ENCODE measurements at places on chromosomes 6 and 20.

DNA sequence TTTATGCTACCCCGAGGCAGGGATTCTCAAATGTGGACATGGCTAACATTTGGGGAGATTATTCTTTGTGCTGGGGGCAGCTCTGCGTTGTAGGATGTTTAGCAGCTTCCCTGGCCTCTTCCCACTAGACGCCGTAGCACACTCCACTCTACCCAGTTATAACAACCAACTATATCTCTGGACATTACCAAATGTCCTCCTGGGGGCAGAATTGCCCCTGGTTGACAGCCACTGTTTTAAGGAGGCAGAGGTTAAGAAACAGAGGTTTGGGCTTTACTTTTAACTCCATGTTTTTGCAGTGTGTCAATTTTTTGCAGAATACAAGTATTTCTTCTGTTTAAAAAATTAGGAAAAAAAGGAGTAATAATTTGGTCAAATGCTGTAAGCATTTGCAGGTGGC lies 56.2 kb upstream of the BMP6 start:
- DNase-seq, result no peak

DNA sequence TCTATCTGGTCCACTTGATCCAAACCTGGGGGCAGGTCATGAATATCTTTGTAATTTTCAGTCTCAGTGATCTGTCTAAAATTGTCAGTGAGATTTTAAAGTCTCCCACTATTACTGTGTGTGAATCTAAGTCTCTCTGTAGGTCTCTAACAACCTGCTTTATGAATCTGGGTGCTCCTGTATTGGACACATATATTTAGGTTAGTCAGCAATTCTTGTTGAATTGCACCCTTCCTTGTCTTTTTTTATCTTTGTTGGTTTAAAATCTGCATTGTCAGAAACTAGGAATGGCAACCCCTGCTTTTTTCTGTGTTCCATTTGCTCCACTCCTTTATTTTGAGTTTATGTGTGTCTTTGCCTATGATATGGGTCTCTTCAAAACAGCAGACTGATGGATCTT lies 140.7 kb downstream of the ASCC3 start:
- no peak for DNase-seq

DNA sequence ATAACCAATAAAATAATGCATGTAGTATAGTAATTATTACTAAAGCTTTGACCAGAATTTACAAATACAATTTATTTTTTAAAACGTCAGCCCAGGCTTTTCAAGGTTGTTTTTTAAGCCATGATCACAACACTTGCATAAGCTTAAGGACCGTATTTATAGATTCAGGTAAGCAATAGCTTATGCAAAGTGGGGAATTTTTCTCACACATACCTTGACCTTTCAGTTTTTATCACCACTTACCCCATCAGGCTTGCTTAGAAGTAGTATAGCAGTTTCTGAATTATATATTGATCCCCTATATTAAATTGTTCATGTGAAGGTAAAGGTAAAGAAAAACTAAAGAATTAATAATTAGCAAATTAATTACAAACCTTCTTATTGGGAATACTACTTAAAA lies 232.3 kb upstream of the FKBP1C start:
- no peak for DNase-seq

DNA sequence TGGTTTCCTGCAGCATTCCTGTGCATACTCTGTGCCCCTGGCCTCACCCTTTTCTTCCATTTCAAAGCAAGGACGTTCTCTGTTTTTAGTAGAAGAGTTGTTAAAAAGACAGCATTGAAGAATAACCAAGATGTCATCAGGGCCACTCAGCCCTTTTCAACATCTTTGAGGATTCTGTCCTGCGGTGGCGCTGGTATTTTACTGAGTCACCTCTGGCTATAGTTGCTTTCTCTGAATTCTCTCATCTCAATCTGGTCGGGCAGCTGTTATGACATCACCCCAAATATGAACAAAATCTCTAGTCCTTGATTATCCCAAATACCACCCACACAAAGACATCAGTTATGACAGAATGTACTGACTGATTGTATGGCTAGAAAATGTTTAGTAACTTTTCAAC lies 204.2 kb downstream of the GRIK2 start:
- no peak for DNase-seq

DNA sequence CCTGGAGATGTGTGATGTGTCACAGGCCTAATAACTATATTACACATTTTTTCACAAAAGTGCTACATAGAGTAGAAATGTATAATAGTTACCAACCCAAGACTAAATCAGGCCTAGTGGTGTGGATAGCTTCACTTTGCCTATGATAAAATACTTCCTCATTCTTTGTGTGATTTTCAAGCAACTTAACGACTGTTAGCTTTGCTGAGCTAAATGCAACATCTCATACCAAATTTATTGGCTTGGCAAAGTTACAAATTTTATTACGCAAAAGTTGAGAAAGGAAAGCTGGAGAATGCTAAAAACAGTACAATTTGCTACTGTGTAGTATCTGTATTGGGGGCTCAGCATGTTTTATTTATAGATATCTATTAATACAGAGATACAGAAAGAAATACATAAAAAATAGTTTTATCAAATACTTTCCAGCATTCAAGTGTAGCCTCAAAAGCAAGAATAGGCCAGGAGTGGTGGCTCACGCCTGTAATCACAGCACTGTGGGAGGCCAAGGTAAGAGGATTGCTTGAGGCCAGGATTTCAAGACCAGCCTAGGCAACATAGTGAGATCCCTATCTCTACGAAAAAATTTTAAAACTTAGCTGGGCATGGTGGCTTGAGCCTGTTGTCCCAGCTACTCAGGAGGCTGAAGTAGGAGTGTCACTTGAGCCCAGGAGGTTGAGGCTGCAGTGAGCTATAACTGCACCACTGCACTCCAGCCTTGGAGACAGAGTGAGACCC lies 3.6 kb upstream of the EDN1 start:
- DNase-seq, result no peak

- DNase-seq, result no peak
Observed at GRCh38 chr6:50826803-50827202, 8.1 kb downstream of the TFAP2B start.

DNA sequence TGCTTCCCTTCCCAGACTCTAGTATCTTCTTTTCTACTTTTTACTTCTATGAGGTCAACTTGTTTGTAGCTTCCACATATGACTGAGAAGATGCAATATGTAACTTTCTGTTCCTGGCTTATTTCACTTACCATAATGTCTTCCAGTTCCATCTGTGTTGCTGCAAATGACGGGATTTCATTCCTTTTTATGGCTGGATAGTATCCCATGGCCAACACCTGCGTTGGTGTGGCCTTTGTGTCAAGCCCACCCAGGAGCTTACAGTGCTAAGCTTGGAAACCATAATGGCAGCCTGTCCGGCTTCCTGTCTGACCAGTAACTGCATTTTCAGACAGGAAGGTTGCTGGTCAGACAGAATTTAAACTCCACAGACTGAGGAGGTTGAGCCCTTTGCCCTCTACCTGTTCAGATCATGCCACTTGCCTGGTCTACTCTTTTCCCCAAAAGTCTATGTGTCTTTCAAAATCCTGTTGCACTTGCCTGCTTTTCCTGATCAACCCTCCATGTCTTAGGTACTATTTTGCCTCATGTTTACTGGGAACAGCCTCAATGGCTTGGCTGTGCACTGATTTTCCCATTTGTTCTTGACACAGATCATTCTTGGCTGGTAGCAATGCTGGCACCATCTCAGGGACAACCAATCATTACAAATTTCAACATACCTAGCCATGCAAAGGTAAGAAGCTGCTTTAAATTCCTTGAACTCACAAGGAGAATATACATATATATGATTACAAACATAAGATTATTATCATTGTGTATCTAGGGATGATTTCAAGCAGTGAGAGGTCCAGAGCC lies 114.3 kb upstream of the PLEKHG1 start:
- no peak for DNase-seq

DNA sequence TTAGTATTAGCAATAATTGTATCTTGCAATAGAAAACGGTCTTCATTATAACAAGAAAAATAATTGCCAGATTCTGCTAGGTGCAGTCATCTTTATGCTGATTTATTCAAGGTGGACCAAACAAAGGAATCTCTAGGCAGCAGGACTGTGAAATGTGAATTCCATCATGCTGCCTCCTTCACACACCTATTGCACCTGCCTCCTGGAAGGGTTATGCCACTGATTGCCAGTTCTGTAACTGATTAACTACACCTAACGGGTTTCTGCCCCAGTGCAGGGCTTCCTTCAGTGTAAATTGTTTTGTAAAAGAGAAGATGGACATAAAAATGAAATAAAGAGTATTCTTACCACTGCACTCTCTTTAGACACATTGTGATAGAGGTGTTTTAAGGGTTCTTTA lies 96.1 kb downstream of the FOXO3 start:
- peak; percentile 7 for DNase-seq

DNA sequence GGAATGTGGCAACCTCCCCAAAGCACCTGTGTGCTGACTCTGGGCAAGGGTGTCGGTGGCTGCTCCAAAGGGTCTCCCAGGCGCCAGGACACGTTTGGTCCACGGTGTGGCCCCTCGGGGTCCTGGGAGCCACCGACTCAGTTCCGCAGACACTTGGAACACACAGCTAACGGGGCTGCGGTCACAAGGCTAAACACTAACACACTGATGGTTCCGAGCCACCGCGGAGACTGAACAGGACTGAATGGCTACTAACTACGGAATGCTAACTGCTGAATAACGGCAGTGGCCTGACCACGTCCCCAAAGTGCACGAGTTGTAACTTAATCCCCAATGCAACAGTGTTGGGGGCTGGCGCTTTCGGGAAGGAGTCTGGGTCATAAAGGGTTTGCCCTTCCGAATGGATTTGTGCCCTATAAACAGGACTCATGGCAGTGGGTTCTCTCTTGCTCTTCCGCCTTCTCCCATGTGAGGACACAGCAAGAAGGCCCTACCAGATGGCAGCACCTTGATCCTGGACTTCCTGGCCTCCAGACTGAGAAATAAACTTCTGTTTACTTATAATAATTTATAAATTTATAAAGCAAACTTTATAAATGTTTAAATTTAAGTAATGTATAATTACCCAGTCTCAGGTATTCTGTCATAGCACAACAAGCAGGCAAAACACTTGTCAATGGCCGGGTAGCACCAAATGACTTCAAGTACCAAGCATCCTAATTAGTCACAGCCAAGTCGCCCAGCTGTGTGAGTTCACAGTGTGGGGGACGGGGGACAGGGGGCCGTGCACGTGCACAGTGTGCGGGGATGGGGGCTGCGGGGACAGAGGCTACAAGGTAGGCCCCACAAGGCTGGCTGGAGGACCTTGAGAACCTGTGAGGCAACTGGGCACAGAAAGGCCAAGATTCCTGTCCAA lies 2.3 kb upstream of the EEF1A2 start:
- no peak for DNase-seq

DNA sequence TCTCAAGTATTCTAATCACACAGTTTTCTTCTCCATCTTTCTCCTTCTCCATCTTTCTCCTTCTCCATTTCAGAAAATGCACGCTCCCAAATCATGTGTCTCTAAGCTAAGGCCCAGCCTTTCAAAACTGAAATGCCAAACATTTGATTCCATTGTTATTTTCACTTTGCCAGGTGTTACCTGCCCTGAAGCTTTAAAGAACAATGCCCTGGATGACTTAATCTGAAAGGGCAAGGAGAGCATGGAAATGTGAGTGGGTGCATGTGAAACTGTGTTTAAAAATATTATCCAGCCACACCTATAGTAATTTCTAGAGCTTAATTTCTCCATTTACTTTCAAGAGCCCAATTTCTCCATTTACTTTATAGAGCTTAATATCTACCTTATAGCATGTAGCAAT lies 42.4 kb upstream of the GCLC start:
- DNase-seq, result no peak

Measured in Caco-2 (cell line).